GM13976 (cell line): ENCODE measurements at places on chromosomes 5 and 9.

DNA sequence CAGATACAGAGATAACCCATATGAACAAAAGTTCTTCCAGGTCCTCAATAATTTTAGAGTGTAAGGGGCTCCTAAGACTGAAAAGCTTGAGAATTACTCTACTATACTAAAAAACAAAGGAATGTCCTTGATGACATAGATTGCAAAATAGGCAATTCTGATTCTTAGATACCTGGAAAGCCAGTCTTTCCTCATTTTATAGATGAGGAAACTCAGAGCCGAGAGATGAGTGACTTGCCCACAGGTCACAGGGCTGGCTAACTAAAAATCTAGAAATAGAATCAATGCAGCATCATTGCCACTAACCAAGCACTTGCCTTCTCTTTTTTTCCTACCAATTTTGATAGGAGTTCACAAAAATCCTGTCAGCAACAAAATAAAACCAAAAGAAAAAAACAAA is 101.2 kb downstream of the EPB41L4A start:
- no peak for DNase-seq

GRCh38 chr9:117153021-117153420 is 261.8 kb downstream of the ASTN2 start:
- DNase-seq = no peak

DNA sequence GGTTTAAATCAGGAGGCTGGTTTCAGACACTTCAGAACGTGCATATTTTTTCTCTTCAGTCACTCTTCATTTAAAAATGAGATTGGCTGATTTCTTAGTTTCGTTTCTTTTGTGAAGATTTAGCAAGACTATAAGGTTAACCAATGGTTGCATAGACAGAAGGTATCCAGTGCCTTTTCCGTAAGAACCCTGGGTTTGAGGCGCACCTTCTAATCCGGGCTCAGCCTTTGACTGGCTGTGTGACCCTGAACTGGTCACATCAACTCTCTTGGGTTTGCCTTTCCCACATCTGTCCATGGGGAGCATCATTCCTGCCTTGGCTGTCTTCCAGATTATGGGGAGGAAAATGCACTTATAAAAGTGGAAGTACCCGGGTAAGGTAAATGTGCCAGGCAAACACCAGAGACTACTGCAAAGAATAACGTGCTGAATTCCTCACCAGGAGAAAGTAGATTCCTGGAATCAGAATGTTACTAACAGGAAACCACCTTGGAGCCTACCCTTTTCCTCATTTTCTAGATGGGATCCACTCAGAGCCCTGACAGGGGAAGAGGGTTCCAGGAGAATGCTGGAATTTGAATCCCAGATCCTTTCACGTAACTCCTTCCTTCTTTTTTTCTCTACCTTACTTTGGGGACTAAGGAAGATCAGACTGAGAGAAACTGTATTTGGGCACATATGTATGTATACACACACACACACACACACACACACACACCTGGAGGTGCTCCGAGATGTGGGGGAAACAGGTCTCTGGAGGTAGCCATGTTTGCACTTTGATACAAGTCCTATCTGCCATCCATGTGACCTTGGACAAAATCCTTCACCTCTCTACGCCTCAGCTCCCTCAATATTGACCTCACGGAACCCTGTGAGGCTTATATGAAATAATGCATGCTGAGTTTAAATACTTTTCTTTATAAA is 6.8 kb downstream of the HAND1 start:
- no peak for DNase-seq

GRCh38 chr9:74016004-74016403 is 481.1 kb upstream of the RORB start:
- no peak for DNase-seq

GRCh38 chr5:56608217-56608925 is 207.0 kb upstream of the MAP3K1 start:
- no peak for DNase-seq

DNA sequence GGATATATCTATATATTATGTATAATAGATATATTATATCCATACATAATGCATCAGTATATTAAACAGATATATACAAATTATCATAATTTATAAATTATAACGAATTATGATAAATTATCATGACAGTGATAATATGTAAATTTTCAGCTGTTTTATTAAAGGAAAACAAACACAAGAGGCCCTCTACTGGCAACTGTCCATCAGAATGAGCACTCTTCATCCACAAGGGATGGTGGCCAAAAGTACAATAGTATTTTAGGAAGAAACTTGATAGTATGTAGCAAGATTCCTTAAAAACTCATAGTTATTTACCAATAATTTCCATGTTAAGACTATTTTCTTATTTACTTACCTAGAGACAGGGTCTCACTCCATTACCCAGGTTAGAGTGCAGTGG is 113.3 kb upstream of the LPAR1 start:
- DNase-seq = no peak

- DNase-seq = no peak
These were observed 148.3 kb upstream of the GHR start for GRCh38 chr5:42274913-42275312.

- DNase-seq = peak; percentile 7
These were observed 140.8 kb downstream of the BARX1 start for GRCh38 chr9:93814077-93814956.

GRCh38 chr9:2817999-2818803 is 25.7 kb downstream of the PUM3 start:
- no peak for DNase-seq

GRCh38 chr9:124423591-124423990 is 8.3 kb upstream of the PSMB7 start:
- no peak for DNase-seq

DNA sequence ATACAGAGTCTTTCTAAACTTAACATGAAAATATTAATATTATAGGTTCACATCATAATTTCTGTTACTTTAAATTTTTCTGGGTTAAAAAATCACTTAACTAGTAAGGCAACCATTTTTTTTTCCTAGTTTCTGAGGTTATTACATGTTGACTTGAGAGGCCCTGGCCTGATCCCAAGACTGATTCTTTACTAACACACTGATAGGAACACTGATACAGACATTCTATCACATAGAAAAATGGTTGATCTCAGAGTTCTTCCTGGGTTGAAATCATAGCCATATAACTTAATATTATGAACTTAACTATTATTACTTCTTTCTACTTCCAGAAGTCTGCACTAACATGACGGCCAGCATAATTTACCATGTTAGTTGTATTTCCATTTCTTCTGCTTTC is 43.0 kb downstream of the AP3S1 start:
- DNase-seq = no peak

- DNase-seq = no peak
These were observed 159.2 kb upstream of the SLC24A2 start for GRCh38 chr9:19947996-19948395.

DNA sequence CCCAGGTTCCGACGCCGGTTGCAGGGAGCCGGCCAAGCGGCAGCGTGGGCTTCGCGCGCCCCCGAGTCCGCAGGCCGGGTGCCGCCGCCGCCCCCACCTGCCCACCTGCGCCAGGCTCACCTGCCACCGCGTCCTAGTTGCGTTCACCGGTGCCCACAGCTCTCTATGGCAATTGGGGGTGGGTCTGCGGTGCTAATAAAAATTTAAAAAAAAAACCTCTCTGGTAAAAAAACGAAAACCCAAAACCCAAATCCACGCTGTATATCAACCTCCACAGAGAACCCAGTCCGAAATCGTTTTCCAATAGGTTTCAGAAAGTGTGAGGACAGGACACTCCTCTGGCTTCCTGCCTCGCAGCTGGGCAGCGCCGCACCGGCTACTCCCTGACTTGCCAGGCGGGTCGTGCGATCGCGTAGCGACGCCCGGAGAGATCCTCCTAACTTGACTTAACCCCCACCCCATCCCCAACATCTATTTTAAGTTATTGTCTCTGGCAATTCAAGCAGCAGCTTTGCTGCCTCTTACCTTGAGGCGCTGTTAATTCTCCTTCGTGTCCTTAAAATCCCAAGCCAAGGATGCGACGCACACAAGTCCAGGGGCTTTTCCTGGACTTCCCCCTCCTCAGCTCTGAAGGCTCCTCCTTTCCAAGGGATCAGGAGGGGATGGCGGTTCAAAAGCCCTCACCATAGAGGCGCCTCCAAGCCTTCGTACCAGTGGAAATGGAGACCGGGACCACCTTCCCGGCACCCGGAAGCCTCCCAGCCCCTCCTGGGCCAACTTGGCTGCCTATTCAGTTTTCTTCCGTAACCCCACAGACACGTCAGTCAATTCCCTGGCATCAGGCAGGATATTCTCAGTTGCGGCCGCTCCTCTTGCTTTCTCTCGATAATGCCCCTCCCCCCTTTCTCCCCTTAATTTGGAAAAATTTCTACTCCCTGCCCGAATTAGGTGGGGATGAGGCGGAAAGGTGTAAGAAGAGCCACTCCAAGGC is 1639.4 kb upstream of the C9orf72 start:
- DNase-seq = peak; percentile 22

DNA sequence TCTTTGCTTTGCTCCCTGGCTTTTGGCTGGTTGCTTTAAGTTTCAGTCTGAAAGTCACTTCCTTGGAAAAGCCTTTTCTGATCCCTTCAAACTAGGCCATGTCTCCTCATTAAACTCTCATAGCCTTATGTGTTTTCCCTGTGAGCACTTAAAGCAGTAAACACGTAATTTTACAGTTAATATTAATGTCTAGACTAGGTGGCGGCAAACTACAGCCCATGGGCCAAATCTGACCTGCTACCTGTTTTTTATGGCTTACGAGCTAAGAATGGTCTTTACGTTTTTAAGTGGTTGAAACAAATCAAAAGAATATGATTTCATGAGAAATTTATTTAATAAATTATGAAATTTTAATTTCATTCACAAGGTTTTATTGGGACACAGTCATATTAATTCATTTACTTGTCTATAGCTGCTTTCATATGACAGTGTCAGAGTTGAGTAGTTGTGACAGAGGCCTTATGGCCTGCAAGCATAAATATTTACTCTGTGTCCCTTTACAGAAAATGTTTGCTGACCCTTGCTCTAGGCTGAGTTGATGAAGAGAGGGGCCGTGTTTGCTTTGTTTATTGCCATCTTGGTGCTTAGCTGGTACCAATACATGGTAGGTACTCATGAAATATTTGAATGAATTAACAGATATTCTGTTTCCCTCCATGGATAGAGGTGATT is 7.4 kb downstream of the SLC44A1 start:
- DNase-seq = no peak

DNA sequence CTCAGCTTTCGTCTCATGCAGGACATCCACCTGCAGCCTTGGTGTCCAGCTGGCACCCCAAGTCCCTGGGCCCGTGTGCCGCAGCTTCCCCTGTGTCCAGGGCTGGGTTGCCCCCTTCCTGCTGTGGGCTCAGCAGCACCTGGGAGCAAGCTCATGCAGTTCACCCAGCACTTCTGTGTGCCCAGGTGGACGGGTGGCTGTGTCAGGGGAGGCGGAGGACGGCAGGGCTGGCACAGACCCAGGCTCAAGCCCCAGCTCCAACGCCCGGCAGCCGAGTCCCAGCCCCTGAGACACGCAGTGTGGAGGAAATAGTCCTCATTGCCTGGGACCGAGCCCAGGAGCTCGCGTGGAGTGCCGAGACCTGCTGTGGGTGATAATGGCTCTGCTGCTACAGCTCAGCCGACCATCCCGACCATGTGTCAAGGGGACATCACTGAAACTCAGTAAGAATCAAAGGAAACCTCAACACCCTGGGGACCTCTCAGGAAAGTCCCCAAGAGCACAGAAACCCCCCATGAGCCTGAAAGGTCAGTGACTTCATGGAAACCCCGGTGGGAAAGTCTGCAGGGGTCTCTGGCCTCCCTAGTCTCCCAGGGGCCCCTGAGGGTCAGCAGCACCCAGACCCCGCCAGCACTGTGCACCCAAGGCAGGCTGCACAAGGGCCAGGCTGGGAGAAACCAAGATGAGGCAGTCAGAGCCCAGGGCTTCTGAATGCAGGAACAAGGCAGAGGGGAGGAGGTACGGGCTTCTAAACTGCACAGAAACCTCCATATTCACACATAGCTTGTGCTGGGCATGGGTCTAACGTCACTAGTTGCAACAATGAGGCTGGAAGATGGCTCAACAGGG is 38.8 kb downstream of the LPCAT1 start:
- DNase-seq = peak; percentile 91

DNA sequence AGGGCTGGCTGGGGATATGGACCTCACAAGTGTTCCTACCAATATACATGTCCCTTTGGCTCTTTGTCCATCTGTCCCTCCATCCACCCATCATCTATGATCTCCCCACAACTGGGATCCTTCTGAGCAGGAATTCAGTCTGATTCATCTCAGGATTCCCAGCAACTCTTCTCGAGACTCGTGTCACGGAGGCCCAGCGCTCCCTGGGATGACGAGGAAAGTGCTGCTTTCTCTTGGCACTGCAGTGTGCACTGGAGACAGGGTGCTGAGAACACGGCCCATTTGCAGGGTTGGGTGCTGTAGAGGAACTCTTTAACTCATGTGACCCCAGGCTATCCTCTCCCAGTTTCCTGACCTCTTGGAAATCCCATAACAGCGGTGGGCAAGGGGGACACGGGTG is 72.9 kb downstream of the ANGPTL2 start:
- DNase-seq = no peak

- DNase-seq = no peak
These were observed 51.6 kb upstream of the ZFR start for GRCh38 chr5:32496104-32496503.
